ENCODE measurements at places on chromosomes 12 and 14.

DNA sequence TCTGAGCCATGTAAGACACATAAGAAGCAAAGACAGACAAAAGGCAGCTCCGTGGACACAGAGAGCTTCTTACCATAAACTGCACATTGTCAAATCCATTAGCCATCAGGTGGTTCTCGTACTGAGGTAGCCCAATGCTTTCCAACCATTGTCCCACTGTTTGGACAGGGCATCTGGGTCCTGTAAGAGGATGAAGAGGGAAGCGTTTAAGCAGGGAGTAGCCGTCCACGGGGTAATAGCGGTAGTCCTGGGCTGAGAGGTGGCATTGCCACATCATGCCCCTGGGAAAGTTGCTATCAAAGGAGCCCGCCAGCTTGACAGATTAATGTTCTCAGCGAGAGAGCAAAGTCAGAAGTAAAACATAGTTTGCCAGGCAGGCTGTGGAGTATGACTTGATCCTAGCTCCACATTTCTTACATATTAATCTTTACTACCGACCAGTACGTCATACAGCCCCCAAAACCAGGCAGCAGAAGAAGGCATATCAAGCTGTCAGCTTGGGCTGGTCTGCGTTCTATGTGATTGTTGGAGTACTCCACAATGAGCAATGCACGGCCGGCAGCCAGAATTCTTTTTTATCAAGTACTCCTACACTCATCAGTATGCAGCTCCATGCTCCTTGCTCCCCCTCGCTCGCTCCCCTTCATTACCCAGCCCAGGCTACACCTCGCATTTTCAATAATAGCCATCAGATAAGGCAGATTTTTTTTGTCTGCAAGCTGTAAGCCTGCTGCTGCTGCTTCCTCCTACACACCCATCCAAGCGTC is 493.2 kb upstream of the GARIN6 start:
- no peak for DNase-seq

DNA sequence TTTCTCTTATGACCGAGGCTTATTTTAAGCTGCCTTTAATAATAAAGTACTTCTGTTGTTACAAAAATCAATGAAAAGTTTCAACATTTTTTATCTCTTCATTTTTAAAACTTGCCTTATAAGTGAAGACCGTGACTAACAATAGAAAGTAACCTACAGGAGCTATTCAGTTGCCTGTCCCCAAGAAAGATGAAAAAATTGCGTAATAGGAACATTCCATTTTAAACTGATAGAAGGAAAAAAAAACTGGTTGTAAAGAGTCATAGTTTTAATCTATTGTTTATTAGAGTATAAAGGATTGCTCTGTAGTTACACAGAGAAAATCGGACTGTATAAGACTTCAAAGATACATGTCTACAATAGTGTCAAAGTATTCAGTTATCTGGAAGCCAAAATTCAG is 83.3 kb downstream of the DAAM1 start:
- DNase-seq = no peak

GRCh38 chr12:114420944-114421335 is 15.0 kb upstream of the TBX5 start:
- no peak for DNase-seq

DNA sequence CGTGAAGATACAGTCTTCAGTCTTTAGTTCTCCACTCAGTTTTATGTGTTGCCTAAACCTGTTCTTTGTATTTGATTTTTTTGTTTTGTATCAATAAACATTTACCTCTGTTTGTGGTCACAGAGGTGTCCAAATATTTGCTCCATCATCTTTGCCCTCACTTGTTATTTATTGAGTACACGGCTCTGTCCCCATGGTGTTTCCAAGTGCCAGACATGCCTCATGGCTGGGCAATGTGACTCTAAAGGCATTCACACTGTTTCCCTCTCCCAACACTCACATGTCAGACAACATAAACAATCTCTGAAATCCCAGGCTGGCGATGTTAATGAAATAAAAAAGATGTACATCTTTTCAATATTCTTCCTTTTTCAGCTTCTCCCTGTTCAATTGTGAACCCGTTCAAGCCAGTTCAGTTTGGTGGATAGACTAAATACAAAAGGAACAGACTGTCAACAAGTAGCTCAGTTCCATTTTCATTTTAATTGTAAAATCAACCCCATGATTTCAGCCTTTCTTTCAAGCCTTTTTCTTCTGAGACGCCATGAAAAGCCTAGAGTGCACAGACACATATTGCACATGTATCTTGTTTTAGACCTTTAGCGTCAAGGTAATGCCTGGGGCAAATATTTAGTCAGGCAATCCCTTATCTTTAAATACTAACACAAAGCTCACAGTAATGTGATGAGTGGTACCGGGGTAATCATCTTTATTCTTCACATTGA is 680.7 kb downstream of the GALC start:
- DNase-seq = no peak

GRCh38 chr14:34766606-34767005 is 52.2 kb upstream of the CFL2 start:
- no peak for DNase-seq

GRCh38 chr12:120783197-120783596 is 57.6 kb downstream of the ACADS start:
- DNase-seq = no peak

DNA sequence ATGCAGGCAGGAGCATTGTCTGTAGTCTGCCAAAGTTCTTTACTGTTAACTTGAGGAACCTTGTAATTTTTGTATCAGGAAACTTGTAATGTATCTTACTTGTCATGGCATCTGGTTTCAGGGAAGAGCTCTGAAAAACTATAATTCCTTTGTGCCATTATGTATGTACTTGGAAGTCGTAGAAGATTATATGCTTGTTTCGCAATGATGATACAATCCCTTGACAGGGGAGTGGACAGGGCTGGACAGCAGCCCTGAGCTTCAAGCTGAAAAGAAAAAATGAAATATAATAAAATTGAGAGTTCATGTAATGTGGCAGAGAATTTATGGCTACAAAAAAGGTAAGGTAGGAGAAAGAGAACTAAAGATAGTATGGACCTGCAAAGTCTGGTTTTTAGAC is 7.4 kb upstream of the DLGAP5 start:
- no peak for DNase-seq

GRCh38 chr12:62651138-62651537 is 184.5 kb downstream of the MON2 start:
- no peak for DNase-seq

DNA sequence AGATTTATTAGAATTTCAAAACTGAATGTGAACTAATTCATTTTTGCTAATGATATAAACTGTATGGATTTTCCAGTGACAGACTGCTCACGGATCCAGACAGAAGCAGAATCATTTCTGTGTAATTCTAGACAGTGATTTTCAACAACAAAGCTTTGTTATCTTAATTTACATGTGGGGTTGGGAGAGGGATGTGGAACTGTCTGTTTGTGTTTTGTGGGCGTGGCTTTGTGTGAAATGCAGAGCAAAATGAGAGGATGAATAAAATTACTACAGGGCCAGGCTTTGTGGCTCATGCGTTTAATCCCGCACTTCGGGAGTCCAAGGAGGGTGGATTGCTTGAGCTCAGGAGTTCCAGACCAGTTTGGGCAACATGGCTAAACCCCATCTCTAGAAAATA is 834.7 kb downstream of the GALC start:
- DNase-seq = no peak

GRCh38 chr12:62123721-62124203 is 136.4 kb upstream of the USP15 start:
- no peak for DNase-seq

DNA sequence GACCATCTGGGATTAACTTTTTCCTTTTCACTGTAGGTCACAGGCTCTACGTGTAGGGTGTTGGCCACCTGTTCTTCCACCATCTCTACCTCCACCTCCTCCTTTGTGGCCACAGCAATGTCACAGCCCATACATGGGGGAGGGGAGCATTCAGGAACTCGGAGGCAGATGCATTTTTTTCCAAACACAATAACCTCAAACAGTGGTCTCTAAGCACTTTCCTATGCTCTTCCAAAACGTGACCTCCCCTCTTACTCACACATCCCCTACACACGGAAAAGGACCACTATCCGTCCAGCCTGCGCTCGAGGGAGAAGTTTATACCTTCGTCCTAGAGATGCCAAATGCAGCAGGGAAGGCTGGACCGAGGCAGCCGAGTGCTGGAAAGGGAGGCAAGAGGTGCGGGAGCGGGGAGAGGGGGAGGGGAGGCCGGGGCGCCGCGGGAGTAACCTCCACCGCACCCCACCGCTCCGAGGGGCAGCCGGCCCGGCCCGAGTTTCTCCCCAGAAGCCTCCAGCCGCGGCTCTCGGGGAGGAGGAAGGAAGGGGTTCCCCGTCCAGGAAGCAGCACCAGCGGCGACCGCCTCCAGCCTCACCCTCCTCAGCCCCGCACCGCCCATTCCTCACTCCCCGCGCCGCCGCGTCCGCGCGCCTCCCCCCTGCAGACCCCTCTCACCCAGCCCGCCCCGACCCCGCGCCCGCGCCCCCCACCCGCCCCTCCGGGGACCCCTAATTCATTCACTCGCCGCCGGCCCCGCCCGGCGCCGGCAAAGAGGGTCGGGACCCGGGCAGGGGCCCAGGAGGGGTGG is 594 bp downstream of the KRAS start:
- peak; percentile 27 for DNase-seq

- DNase-seq = no peak
These were observed 8.6 kb upstream of the ALDH2 start for GRCh38 chr12:111758120-111758561.

DNA sequence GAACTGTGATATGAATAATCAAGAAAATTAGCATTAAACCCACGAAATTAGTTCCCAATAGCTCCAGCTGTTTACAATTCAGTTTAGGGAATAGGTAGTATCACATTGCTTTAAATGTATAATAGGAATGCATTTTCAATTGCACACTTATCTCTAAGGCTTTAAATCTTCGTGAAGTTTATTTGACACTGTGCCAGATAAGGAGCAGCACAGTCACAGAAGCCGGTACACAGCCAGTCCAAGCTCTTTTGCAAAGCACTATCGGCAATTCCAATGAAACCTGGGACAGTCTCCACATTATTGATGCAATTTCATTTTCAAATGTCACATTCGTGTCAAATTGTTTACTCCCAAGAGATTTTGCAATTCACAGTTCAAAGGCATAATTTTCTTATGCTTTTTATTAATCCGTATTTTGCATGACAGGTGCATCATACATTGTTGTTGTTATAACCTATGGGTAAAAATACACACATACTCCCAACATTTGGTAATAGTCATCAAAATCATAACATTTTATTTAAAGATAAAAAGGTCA is 602.8 kb downstream of the RPS29 start:
- DNase-seq = no peak

DNA sequence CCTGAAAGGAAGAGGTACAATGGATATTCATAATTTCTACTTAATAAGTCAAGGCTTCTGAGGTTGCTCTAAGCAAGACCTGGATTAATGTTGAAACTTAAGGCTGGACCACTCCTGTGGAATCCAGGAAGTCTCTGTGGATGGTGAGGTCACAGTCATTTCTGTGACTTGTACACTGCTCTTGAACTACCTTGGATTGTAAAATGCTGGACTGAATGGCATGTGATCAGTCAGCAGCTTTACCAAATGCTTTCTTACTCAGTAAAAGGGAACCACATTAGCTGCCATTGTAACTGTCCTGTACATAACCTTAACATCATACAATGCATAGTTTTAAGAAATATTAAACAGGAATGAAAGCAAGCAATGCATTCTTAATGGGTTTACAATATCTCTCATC is 182.9 kb downstream of the NOVA1 start:
- no peak for DNase-seq

DNA sequence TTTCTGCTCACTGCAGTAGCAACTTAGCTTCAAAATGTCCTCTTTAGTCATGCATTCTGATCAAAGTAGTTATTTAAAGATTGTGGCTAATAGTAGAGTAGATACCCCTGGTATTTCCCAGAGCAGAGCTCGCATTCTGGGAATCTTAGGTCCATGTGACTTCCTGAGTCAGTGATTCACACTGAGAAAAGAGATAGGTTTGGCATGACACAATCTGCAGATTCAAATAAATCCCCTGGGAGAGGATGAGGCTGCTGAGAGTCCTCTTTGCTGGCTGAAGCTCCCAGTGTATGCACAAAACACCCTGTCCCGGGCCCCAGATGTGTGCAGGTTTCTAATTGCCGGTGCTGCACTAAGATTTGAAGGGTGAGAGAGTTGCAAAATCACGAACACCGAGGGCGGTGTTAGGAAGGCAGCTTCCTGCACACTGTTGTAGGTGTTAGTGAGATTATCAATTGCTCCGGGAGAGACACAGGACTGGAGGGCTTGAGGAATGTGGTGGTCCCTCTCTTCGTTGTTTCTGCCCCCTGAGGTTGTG is 233.2 kb downstream of the NRXN3 start:
- DNase-seq = no peak

DNA sequence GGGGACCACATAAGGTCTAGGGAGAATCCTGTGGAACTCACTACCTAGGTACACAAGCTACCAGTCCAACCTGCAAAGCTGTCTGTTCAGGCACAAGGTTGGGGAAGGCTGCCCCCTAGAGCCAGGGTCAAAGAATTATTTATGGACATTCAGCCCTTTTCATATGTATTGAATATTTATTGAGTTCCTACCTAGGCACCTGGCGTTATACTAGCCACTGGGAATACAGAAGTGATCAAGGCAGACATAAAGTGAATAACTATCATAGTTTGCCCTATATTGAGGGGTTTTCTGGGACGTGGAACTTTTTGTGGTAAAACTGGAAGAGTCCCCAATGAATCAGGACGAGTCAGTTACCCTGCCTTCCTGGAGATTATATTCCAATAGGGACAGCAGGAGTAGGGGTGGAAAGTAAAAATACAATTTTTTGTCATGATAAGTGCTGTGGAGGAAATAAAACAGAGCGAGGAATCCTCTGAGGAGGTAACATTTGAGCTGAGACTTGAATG is 5.8 kb upstream of the SLC48A1 start:
- DNase-seq = peak; percentile 54

DNA sequence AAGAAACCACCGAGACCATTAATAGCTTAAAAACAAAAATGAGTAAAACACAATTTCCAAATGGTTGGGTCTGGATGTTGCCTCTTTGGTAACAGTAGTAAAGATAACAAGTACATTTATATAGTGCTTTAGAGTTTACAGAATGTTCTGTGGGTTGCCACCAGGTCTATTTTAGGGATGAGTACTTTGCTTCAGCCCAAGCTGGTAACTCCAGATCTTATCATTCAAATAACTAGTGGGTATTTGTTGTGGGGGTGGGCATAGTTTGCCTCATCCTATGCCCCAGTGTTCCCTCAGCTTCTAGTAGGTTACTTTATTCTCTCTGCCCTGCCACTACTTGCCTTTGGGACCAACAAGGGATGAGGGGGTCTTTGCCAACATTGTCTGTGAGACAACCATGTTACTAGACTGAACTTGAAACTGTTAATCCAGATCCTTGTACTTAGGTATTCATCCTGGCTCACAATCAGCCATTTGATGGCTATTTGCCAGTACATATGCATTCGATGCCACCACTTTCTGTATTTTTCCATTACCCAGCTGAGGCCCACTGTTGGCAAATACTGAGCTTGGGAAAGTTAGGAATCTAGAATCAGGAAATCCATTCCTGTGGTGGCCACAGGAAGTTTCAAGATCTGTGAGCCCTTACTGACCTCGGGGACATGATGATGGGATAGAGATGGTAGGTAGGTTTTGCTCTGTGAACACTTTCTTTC is 17.6 kb upstream of the AKAP6 start:
- DNase-seq = no peak

Data from stimulated activated CD8-positive, alpha-beta memory T cell treated with anti-CD3 and anti-CD28 coated beads, Interleukin-15, amount 100 ng/mL, for 48 hours (primary cell).